Frontal cortex (tissue), 4 donors: ENCODE measurements at places on chromosomes 11 and 22.
A peak's percentile ranks its signal among the peaks of the same experiment; 100 is the strongest.

GRCh38 chr11:92636543-92637188, 332.8 kb upstream of the MTNR1B start:
- no peak for DNase-seq

- peak; percentile 13 for DNase-seq
These were observed 91.8 kb upstream of the LDLRAD3 start for GRCh38 chr11:35852056-35852455.

DNA sequence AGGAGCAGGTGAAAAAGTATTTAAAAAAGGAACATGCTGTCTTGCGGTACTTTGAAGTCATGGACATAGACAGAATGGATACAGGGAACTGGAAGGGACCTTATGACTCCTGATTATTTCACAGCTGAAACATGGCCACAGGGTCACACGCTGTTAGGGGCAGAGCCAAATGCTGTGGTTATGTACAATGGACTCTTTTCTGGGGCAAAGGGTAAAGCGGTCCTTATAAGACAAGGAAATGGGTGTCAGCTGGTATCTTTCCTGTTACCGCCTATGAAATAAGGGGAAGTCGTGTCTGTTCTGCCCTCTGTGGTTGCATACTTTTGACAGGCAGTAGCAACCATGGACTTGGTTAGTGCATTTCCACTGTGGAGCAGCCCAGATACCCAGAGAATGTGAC, 12.8 kb upstream of the ST14 start:
- DNase-seq: peak; percentile 36

- no peak for DNase-seq
These were observed 10.8 kb upstream of the LDHA start for GRCh38 chr11:18383388-18384156.
